M059J (cell line): ENCODE measurements at places on chromosomes 5 and 9.

DNA sequence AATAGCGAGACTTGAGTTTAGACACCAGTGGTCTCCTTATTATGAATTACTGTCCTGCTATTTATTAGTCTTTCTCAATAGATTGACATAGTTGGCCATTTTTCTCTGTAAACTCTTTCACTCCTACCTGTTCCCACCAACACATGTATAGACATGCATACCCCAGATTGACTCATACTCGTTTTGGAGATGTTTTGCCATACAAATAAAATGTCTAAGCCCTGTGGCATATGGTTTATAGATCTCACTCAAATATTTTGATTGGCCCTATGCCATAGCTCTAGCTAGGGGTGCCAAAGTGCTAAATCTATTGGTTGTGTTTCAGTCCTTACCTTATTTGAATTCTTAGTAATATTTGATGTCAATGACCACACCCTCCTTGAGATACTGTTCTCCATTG lies 42.3 kb downstream of the CAMK4 start:
- no peak for DNase-seq

GRCh38 chr5:472076-472655 lies 29.2 kb downstream of the EXOC3 start:
- DNase-seq: no peak

DNA sequence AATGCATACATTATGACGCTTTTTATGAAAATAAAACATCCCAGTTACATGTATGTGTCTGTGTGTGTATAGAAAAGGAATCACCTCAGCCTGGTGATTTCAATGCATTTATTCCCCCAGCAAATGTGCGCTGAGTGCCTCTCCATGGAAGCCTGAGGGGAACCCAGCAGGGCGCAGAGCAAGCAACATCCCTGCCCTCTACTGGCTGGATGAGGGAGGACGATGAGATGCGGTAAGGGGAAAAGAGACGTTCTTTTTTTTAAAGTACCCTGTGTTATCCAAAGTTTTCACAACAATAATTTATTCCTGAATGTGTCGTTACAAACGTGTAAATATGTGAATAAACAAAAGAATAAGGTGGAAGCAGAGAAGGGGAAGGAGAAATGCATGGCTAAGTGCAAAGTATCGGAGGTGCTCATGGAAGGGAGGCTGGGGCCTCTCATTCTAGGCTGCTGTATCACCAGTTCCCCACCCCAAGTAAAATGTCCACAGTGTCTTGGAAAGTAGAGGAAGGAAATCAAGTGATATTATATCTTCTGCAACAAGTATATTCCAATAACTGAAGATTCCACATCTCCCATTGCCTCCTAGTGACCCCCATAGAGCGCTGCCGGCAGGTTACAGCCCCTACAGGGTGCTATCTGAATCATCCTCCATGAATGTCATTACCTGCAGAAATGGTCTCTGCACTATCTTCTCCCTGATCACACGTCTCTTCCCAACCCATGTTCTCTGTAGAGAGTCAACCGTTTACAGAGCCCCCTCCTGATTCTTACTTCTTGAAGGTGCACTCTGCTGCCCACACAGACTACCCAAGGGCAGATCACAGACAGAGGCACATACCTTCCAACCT lies 13.0 kb upstream of the ABLIM3 start:
- DNase-seq: peak; percentile 49

DNA sequence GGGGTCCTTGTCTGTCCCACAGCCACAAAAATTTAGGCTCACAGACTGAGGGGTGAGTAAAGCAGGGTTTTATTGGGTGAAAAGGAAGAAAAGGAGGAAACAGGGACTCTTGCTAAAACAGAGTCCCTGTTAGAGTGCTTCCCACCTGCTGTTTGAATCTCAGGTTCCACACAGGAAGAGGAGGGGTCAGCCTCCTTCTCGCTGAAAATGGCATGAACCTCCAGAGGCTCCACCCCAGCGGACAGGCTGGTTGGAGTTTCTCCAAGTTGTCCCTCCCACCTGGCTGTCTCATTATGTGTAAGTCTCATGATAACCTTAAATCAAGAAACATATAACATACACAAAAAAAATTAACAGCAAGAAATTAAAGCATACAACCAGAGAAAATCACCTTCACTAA lies 28.3 kb upstream of the UHRF2 start:
- no peak for DNase-seq

DNA sequence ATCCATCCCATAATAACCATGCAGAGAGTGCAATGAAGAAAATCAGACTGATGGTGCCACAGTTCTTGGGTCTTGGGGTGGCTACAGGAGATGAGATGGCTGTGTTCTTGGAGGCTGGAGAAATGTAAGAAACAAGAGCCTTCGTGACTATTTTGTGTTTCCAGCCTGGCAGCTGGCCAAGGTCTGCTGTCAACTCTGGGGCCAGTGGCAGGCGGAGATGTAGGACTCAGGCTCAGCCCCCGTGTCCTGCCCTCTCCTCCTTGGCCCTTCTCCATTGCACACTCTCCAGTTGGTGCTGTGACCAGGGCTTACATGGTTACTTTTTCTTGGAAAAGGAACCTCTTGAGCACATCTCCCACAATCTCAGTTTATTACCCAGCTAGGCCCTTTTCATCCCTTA lies 235.4 kb downstream of the DMRT2 start:
- DNase-seq: no peak

- no peak for DNase-seq
Measured at GRCh38 chr5:160020266-160020770, 11.4 kb downstream of the TTC1 start.

GRCh38 chr5:69152731-69153130 lies 14.2 kb upstream of the CCNB1 start:
- DNase-seq: no peak

DNA sequence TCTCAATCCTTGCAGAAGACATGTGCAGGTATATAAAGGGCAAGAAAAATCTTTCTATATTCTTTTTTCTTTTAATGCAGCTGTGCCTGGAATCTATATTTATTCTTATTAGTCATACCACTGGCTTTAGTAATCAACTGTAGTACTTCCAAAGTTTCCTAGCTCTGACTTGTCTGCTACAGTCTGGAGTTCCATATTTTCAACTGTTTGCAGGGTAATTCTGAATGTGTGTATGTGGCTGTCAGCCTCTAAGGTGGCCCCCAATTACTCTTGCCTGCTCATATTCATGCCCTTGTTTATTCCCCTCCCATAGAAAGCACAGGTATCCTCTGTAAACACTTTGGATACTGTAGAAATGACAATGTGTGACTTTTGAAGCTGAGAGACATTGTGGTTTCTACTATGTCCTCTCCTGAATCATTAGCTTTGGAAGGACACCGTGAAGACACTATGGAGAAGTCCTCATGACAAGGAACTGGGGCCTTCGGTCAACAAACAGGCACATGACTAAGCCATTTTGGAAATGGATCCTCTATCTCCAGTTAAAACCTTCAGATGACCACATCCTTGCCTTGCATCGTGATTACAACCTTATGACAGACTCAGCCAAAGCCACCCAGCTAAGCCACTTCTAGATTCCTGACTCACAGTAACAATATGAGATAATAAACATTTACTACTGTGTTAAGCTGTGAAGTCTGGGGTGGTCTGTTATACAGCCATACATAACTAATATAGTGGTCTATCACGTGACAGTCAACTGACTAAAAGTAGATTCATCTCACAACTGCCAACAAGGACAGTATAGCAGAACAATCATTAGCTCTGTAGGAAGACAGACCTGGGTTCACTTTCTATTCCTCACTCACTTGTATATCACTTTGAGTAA lies 49.5 kb upstream of the SUSD1 start:
- DNase-seq: peak; percentile 54

GRCh38 chr5:143085319-143085917 lies 315.2 kb downstream of the ARHGAP26 start:
- DNase-seq: peak; percentile 20

DNA sequence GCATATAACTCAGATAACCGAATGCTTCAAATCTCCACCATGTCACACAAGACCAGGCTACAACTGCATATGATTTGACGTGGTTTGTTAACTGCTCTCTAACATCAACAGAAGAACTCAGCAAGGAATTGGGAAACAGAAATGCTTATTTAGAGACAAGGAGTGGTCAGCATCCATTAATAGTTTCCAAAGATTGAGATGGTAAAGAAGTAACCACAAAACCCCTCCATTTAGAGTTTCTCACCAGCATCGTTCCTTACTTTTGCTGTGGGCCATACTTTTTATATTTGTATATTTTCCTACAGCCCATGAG lies 25.2 kb downstream of the DPYSL3 start:
- no peak for DNase-seq

GRCh38 chr9:91177661-91178280 lies 183.9 kb downstream of the AUH start:
- DNase-seq: peak; percentile 92

- DNase-seq: no peak
Measured at GRCh38 chr9:105855987-105856386, 161.6 kb downstream of the TMEM38B start.

GRCh38 chr5:93174930-93175329 lies 406.1 kb downstream of the NR2F1-AS1 start:
- DNase-seq: no peak

- DNase-seq: peak; percentile 15
Measured at GRCh38 chr5:58972301-58972700, 389.4 kb downstream of the RAB3C start.

DNA sequence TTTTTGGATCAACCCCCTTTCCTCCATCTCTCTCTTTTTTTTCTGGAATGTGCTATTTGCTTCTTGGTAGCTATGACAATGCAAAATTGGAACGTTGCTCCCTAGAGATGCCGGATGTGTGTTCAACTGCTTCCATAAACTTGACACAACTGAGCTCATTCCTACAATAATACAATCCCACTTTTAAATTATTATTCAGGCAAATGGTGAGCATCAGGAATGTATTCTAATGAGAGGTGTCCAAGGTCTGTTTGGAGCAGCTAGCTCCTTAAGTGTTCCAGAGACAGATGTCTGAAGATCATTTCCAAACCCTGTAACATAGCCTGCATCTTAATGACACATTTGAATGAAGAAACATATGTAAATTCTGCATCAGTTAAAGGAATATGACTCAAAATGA lies 518.4 kb downstream of the TAF11L14 start:
- no peak for DNase-seq

DNA sequence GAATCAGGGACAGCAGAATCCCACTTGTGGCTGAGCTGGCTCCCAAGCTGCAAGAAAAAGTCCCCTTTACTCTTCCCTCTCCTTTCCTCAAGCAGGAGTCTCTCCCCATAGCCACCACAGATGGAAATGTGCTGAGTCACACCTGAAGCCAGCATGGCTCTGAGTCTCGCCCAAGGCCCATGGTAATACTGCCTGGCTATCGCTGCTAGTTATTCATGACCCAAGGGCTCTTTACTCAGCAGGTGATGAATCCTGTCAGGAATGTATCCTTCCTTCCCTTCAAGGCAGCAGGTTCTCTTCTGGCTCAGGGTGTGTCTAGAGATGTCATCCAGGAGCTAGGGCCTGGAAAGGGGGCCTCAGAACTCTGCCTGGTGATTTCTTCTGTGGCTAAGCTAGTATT lies 403.3 kb upstream of the PTPRD start:
- DNase-seq: no peak

DNA sequence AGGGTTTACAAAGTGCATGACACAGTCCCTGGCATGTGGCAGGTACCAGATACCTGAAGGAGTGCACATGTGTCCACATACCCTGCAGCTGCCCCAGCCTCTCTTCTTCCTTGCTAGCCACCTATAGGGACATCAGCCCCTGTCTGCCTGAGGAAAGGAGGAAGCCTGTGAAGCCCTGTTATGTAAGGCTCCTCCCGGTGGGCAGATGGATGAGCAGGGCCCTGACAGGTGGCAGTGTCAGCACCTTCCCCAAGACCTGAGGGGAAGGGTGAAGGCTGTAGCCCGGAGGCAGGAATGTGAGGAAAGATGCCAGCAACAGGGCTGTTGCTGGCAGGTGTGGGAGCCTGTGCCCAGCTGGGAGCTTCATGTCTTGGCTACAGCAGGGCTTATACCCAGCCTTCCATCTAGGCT lies 21.7 kb downstream of the TCF7 start:
- DNase-seq: no peak
